ENCODE measurements at places on chromosomes 12 and 14. TPM values are rescaled to one million over a fixed set of nuclear protein-coding genes. Genes with fewer than 3 reads are reported as not detected.

LPAR5 gene
- total RNA-seq: 18.5 TPM

TRHDE gene
- not detected for total RNA-seq

KANSL2 gene
- total RNA-seq: 57.7 TPM

KRT80 gene
- not detected for total RNA-seq

DAO gene
- total RNA-seq: not detected

TC2N gene
- 86.0 TPM for total RNA-seq

SLC6A13 gene
- total RNA-seq: 0.35 TPM

RASSF9 gene
- not detected for total RNA-seq

TAS2R20 gene
- 1.5 TPM for total RNA-seq

GRCh38 chr12:80576641-80577418, 130.6 kb upstream of the MYF6 start:
- no peak for DNase-seq

DNA sequence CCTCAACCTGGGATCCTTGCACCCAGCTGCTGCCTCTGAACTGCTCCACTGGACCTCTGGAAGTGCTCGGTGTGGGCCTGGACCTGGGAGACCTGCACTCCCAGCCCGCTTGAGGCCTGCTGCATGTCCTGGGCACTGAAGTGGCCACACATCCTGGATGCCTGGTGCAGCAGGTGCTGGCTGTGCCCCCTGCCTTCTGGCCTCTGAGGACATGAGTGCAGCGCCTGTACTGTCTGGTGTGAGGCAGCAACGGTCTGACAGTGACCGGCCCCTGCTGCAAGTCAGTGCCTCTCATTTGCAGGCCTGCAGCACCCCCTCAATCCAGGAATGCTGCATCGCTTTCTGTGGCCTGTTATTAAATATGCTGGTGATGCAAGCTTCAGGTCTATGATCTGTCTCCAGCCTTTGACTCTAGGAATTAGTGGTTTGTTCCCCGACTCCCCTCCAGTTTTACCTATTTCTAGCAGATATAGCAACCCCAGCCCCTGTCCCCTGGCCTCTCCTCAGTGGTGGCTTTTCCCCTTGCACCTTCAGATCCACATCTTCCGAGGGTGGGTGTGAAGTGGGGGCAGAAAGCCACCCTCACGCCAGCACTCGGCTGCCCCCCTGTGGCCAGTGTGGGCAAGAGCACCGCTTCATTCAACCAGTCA, 3.6 kb downstream of the SMIM41 start:
- peak; percentile 75 for DNase-seq

GRCh38 chr14:93830753-93831461, 42.6 kb upstream of the PRIMA1 start:
- DNase-seq: no peak

DNA sequence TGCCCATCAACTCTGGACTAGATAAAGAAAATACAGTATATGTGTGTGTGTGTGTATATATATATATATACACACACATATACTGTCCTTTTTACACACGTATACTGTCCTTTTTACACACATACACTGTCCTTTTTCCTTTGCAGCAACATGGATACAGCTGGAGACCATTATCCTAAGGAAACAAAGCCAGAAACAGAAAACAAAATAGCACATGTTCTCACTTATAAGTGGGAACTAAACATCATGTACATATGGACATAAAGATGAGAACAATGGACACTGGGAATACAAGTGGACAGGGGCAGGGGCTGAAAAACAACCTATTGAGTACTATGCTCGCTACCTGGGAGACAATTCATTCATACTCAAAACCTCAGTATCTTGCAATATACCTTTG, 23.7 kb downstream of the VDR start:
- DNase-seq: no peak

DNA sequence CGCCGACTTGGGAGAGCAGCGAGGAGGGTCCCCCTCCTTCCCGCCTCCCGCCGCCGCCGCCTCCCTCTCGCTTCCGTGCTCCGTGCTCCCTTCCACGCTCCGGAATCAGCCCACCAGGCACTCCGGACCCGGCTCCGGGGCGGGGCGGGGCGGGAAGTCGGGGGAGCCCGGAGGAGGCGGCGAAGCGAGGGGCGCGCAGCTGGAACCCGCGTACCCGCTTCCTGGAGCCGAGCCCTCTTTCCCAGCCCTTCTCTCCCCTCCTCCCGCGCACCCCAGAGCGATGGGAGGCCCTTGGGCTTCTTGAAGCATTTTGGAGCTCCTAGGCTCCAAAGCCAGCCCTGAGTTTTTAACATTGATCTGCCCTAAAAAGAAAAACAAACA, at the start of gene SYNDIG1L:
Gene SYNDIG1L, minus strand, starts transcription at position 9 of the 381 bp plus-strand sequence. CDS start 16,466 bp downstream, outside the sequence.
- no peak for DNase-seq

GRCh38 chr12:38588624-38589305, 272.2 kb downstream of the ALG10B start:
- no peak for DNase-seq

DNA sequence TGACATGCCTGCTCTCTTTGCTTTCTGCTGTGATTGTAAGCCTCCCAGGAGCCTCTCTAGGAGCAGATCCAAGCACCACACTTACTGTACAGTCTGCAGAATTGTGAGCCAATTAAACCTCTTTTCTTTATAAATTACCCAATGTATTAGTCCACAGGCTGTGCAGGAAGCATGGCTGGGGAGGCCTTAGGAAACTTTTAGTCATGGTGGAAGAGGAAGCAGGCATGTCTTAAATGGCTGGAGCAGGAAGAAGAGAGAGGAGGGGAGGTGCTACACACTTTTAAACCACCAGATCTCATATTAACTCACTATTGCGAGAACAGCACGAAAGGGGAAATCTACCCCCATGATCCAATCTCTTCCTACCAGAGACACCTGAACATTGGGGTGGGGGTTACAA, 108.9 kb downstream of the DERA start:
- DNase-seq: no peak

DNA sequence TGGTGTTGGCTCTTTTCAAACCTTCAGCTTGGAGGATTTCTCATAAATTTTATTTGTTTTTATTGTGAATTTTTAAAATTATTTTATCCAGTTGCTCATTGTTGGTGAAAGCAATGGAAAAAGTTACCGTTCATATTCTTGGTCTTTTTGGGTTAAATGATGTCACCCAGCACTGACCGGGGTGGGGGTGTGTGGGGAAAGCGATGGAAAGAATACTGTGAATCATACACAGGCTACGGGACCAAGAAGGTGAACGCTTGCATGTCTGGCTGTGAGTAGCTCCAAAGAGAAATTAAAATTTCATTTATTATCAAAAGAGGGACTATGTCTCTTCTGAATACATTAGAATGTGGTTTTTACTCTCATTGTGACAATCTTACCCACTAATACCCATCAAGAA, 430.1 kb downstream of the AEBP2 start:
- DNase-seq: no peak

DNA sequence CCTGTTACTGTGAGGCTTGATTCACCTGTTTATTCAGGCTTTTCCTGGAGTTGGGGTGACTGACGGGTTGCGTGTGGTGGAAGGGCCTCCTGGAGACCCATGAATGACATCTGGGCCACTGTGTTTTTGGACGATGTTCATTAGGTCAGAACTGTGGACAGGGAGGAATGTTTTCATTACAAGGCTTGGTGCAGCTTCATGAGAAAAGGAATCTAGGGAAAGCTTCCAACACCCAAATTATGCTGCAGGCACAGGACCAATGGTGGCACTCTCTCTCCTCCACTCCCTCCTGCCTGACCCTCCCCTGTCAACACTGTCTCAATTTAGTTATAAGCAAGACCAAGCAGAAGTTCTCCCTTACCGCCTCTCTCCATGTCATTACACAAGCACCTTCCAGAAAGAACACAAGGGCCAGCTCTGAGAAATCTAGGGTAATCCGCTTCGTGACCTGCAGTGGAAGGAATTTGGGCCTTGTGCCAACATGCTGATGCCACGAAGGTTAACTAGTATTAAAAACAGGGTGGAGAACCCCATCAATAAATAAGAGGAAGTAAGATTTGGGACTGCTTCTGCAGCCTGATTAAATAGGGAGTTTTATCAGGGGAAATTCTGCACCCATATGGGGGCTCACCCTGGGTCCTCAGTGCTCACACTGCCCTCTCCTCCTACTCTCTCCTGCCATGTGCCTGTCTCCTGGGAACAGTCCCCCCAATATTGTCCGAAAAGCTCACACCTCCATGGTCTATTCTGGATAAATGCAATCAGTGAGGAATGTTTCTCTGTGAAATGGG, 200.3 kb downstream of the KTN1 start:
- DNase-seq: no peak

GRCh38 chr14:89236851-89237250, 180.2 kb downstream of the FOXN3 start:
- DNase-seq: no peak

GRCh38 chr14:25680934-25681333, 631.0 kb upstream of the STXBP6 start:
- DNase-seq: no peak

DNA sequence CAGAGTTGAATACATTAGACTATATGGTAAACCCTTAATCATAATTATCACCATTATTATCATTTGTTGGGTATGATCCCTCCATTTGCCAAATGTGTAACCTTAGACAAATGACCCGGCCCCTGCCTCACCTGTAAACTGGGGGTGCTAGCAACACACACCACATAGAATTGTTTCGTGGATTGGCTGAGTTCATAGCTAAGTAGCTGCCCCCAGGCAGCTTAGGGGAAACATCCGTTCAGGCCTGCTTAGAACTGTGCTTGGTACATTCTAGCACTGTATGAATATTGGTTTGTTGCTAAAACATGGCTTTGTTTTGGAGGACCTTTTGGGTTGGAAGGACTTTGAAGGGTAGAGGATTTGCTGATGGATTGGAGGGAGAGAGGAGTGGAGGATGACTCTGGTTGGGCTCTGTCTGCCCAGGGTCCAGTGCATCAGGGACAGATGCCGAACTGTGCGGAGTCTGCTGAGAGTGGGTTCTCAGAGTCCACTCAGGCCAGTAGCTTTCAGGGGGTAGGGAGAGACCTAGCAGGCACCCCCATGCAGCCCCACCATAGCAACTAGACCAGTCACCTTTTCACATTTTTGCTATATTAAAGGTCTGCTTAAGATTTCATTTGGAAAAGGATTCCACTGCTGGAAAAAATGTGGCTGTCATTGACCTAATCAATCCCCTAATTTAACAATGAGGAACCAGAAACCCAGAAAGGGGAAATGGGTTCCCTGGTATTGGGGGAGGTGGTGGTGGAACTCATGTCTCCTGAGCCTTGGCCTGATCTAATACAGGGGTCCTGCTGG, 2.2 kb downstream of the RIN3 start:
- DNase-seq: no peak

GRCh38 chr14:50985859-50986331, 41.6 kb upstream of the PYGL start:
- no peak for DNase-seq

Data from activated CD8-positive, alpha-beta memory T cell treated with anti-CD3 and anti-CD28 coated beads, Interleukin-2, amount 10 ng/mL, durations not matched to agents 7 days and 5 days (primary cell).